ENCODE measurements at places on chromosomes 11 and 22.
A peak's percentile ranks its signal among the peaks of the same experiment; 100 is the strongest.

- no peak for DNase-seq
Observed at GRCh38 chr22:43299736-43300135, 43.4 kb downstream of the SCUBE1 start.

GRCh38 chr11:96228910-96229309, 114.1 kb downstream of the MAML2 start:
- DNase-seq = peak; percentile 81

DNA sequence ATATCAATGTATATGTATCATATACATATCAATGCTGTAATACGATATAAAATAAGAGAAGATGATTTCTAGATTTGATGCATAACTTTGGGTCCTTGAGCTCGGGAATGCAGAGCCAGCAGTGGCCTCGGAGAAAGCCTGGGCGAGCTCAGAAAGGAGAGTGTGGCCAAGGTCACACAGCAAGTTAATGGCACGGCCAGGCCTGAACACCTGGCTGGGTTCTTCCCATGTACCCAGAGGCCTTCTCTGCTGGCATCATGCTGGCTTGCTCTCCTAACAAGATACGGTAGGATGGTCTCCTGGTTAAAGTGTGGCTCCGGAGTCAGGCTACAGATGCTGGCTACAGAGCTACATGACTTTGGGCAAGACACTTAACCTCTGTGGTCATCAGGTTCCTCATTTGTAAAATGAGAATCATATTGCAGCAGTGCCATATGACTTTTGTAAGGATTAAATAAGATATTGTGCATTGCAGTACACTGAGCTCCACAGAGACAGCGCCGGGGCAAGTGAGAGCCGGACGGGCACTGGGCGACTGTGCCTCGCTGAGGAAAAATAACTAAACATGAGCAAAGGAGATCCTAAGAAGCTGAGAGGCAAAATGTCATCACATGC, 29.9 kb downstream of the TPST2 start:
- DNase-seq = no peak

DNA sequence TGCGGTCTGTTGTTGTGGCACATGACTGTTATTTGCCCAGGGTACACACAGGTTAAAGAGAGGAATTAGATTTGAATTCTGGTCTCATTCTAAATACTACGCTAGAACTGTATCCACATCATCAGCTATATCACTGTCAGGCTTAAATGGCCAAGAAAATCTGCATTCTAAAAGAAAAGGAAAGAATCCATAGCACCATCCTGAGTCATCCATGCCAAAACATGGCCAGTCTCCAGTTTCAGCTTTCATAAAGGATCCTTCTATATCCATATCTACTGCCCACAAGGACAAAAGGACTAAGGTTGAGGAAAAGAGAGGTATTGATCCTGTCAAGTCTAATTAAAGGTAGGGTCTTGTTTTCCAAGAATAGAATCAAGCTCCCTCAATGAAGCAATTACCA, 73.6 kb upstream of the GDPD4 start:
- DNase-seq = peak; percentile 35

GRCh38 chr22:26835929-26836528, 178.6 kb downstream of the MIAT start:
- peak; percentile 63 for DNase-seq

DNA sequence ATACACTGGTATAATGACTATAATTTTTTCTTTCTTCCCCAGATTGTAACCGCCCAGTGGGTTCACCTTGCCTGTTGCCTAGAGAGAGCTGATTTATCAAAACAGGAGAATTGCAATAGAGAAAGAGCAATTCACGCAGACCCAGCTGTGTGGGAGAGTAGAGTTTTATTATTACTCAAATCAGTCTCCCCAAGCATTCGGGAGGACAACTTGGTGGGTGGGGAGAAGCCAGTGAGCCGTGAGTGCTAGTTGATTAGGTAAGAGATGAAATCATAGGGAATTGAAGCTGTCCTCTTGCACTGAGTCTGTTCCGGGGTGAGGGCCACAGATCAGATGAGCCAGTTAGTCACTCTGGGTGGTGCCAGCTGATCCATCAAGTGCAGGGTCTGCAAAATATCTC, 73.2 kb downstream of the SLC35F2 start:
- DNase-seq = peak; percentile 44

DNA sequence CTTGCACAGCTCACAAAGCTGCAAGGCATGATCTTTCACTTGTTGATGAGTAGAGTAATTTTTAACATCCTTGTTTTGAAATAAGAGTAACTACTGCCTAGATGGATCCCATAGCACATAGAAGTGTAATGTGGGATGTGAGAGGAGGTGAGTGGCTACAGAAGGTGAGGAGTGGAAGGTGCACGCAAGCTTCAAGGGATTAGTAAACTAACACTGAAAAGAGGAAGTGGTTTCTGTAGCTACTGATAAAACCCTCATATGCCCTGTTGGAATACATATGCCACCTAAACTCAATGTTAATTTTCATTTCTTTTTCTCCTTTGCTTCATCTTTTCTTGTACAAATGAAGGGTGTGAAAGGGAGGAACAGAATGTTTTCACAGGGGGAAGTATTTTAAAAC, 22.0 kb upstream of the CTSC start:
- no peak for DNase-seq

GRCh38 chr22:33350491-33350890, 292.3 kb upstream of the SYN3 start:
- DNase-seq = no peak
